Liver (tissue), 10 donors: ENCODE measurements at places on chromosomes 7 and 10. TPM values are rescaled to one million over a fixed set of nuclear protein-coding genes. Genes with fewer than 3 reads are reported as not detected.

GRCh38 chr7:92057375-92057774 lies 76.9 kb downstream of the CYP51A1 start:
- DNase-seq: no peak
- no peak overlapping the region for H3K27ac ChIP-seq
- H3K27me3 ChIP-seq: no peaks in the 10 kb centered on the region
- H3K4me3 ChIP-seq: no peak overlapping the region
- H3K36me3 ChIP-seq: peaks cover 4% of the 10 kb centered on the region

DNA sequence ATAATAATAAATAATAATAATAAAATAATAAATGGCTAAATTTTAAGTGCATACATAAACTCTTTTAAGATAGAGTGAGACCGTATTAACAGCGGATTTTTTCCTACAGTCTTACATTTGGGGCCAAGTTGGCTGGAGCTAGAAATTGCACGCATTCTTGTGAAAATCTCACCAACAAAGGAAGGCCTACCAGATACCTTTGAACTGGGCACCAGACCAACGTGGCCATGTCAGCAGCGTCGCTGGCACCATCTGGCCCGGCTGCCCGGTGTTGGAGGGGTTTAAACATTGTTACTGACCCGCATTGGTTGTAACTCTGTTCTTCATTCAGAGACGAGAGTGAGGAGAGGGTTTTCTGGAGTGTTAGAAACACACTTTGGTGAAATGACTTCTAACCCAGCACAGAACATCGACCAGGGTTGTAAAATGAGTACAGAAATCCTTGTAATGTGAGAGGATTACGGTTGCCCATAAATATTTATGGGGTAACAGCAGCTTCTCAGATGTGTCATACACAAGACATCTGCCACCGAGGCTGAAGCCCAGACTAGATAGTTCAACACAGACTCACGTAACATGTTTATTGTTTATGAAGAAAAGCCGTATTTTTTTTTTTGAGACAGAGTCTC lies 34.6 kb upstream of the UNCX start:
- no peaks in the 10 kb centered on the region for H3K27me3 ChIP-seq
- no peaks in the 10 kb centered on the region for H3K36me3 ChIP-seq
- DNase-seq: no peak
- no peaks in the 10 kb centered on the region for H3K4me1 ChIP-seq
- no peak overlapping the region for H3K4me3 ChIP-seq

DNA sequence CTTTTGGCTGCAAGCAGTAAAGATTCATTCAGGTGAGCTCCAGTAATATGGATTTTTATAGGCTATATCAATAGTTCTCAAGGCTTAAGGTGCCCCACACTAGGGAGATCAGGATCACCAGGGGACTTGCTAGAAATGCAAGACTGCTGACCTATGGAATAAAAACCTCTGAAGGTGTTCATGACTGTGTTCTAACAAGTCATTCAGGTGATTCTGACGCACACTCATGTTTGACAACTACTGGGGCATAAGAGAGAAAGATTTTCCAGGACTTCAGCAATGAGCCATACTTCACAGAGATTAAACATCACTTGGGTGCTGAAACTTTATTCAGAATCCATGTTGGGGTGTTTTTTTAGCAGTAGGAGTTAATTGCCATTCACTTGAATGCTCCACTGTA lies 4.8 kb upstream of the TAS2R38 start:
- no peaks in the 10 kb centered on the region for H3K4me1 ChIP-seq
- no peak overlapping the region for H3K27ac ChIP-seq
- no peak for DNase-seq

DNA sequence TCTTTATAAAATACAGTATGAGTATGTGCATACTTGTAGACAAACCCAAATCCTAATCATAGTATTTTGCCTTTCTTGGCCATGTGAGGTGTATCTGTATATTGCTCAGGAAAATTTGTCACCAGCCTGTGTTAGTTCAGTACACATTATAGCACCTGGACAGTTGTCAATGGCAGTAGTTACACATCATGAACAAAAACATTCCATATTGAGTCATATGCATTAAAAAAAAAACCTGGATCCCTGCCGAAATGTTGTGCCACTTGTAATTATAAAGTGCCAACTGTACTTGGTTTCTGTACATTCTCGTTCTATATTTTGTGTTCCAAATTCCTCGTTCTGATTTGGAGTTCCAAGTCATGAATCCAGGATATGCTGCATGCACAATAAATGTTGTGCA lies 410.4 kb downstream of the INHBA start:
- H3K36me3 ChIP-seq: no peaks in the 10 kb centered on the region
- H3K4me3 ChIP-seq: no peak overlapping the region
- peaks cover 20% of the 10 kb centered on the region for H3K4me1 ChIP-seq
- no peak overlapping the region for H3K27ac ChIP-seq
- no peaks in the 10 kb centered on the region for H3K27me3 ChIP-seq
- no peak for DNase-seq

- no peaks in the 10 kb centered on the region for H3K4me1 ChIP-seq
- DNase-seq: no peak
- no peaks in the 10 kb centered on the region for H3K36me3 ChIP-seq
- no peaks in the 10 kb centered on the region for H3K27me3 ChIP-seq
Measured at GRCh38 chr7:22662036-22662435, 65.0 kb upstream of the IL6 start.

DNA sequence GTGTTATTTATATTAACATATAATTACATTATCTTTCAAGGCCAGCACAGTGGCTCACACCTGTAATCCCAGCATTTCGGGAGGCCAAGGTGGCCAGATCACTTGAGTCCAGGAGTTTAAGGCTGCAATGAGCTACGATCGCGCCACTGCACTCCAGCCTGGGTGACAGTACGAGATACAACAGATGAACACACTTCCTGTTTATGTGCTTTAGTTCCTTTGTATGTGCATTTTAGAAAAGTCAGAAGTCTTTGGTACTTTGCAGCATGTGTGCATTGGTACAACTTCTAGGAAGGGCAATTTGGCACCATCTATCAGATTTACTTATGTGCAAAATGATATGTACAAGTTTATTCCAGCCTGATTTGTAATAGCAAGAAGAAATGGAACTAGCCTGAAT lies 13.3 kb downstream of the SLC35G1 start:
- no peak for DNase-seq
- no peaks in the 10 kb centered on the region for H3K4me1 ChIP-seq
- H3K4me3 ChIP-seq: no peak overlapping the region

DNA sequence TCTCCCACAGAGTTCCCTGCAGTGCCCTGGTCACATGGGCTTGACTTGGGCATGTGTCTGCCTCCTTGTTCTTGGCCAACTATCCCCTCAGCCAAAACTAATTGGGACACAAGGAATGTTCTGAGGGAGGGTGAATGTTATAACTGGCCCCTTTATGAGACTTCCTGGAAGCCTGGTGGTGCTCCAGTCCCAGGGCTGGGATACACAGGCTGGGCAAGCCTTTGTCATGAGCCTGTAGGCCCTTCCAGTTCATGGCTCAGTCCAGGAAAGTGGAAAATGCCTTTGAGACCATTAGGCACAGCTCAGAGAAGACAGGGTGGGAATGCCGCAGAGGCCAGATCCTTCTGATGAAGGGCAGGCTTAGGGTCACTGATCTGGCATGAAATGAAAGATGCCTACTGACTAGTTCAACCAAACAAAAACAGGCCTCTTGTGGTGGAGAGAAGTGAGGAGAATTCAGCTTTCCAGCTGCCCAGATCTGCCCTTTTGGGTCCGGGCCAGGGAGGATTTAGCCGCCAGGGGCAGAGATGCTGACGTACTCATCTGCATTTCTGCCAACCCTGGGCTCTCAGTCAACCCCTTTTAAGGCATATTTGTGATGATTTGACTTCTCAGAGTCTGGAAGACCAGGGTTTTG lies 961.5 kb downstream of the KCNMA1 start:
- H3K27ac ChIP-seq: no peak overlapping the region
- no peaks in the 10 kb centered on the region for H3K27me3 ChIP-seq
- no peaks in the 10 kb centered on the region for H3K36me3 ChIP-seq

GRCh38 chr7:25091779-25092178 lies 33.3 kb downstream of the CYCS start:
- DNase-seq: no peak
- H3K36me3 ChIP-seq: no peaks in the 10 kb centered on the region
- no peak overlapping the region for H3K4me3 ChIP-seq
- no peak overlapping the region for H3K27ac ChIP-seq

DNA sequence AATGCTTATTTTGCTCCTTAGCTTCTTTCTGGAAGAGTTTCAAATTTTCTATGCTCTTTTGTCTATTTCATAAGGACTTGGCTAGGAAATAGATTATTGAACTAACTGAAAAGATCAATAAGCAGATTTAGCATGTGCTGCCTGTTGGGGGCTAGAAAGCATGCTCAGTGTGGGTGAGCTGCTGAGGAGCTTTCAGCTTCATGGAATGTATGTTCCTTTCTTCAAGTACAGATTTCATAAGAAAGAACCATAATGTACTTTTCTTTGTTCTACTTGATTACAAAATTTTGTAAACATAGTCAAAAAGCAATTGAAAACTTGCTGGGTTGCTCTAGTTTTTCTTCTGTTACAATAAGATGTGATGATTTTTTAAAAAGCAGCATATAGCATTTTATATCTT lies 73.8 kb downstream of the TAF3 start:
- no peak overlapping the region for H3K27ac ChIP-seq
- no peaks in the 10 kb centered on the region for H3K36me3 ChIP-seq
- peaks cover 1% of the 10 kb centered on the region for H3K4me1 ChIP-seq
- no peak for DNase-seq

DNA sequence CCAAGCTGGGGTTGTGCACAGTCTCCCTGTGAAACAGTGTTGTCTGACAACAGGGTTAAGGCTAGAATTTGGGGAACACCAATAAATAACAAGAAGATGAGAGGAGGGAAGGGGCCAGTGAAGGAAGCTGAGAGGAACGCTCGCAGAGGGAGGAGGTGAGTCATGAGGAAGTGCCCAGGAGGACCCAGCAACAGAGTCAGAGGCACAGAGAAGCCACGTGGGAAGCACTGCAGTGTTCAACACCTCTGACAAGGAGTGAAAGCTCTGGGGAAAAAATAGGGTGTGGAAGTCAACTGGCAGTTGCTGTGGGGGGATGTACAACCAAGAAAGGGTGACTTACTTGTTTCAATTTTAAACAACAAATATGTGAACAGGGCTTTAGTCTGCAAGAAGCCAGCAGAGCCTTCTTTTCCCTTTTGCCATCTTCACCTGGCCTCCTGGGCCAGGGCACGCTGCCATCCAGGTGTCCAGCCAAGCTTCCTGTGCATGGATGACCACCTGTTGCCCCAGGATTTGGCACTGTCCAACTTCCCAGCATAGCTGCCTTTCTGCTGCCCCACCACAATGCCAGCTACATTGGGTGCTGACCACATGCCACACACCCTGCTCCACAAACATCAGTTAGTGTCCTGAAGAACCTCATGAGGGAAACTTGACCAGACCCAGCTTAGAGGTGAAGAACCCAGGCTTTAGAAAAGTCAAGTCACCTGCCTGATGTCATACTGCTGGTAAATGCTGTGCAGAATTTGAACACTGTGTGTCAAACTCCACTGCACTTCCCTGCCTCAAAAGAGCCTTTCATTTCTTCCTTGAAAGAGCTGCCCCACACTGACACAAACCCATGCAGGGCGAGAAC lies 69.6 kb downstream of the ATXN7L1 start:
- H3K27me3 ChIP-seq: no peaks in the 10 kb centered on the region
- no peak overlapping the region for H3K4me3 ChIP-seq
- no peak overlapping the region for H3K27ac ChIP-seq
- no peaks in the 10 kb centered on the region for H3K36me3 ChIP-seq
- no peak for DNase-seq

- no peak overlapping the region for H3K4me3 ChIP-seq
- H3K27ac ChIP-seq: no peak overlapping the region
- no peaks in the 10 kb centered on the region for H3K36me3 ChIP-seq
- H3K27me3 ChIP-seq: no peaks in the 10 kb centered on the region
- no peaks in the 10 kb centered on the region for H3K4me1 ChIP-seq
Measured at GRCh38 chr10:24097751-24098207, 111.2 kb upstream of the KIAA1217 start.

- no peaks in the 10 kb centered on the region for H3K4me1 ChIP-seq
- no peak for DNase-seq
- no peaks in the 10 kb centered on the region for H3K36me3 ChIP-seq
- H3K4me3 ChIP-seq: no peak overlapping the region
- no peaks in the 10 kb centered on the region for H3K27me3 ChIP-seq
- no peak overlapping the region for H3K27ac ChIP-seq
Measured at GRCh38 chr7:150927956-150928344, 50.2 kb downstream of the KCNH2 start.

DNA sequence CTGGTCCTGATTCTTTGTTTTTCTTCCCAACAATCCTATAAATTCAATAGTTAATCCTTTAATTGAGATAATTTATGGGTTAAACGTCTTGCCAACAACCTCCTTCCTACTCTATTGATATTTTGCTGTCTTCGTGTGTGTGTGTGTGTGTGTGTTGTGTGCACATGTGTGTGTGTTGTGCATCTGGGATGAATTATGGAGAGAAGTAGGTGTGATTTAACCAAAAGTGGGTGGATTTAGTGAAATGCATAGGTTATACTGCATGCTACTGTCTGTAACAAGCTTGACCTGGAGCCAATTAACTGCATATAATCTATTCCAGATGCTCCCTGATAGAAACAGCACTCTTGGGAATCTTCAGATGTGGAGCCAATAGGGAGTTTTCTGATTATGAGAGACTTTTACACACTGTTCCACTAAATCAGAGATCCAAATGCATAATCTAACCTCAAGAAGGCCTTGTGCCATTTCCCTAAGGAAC lies 61.2 kb downstream of the SEMA3D start:
- no peaks in the 10 kb centered on the region for H3K27me3 ChIP-seq
- no peak overlapping the region for H3K27ac ChIP-seq
- no peak overlapping the region for H3K4me3 ChIP-seq
- H3K36me3 ChIP-seq: no peaks in the 10 kb centered on the region
- DNase-seq: no peak

DNA sequence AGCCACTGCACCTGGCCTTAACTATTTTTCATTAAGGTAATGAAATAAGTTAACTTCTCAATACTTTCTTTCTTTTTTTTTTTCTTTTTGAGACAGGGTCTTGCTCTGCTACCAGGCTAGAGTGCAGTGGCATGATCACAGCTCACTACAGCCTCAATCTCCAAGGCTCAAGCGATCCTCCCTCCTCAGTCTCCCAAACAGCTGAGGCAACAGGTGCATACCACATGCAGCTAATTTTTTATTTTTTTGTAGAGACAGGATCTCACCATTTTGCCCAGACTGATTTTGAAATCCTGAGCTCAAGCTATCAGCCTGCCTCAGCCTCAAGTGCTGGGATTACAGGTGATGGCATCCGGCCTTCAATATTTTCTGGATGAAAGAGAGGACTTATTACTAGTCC lies 21.0 kb downstream of the KMT2C start:
- no peak overlapping the region for H3K4me3 ChIP-seq
- H3K27me3 ChIP-seq: no peaks in the 10 kb centered on the region
- no peaks in the 10 kb centered on the region for H3K36me3 ChIP-seq
- no peak for DNase-seq

DNA sequence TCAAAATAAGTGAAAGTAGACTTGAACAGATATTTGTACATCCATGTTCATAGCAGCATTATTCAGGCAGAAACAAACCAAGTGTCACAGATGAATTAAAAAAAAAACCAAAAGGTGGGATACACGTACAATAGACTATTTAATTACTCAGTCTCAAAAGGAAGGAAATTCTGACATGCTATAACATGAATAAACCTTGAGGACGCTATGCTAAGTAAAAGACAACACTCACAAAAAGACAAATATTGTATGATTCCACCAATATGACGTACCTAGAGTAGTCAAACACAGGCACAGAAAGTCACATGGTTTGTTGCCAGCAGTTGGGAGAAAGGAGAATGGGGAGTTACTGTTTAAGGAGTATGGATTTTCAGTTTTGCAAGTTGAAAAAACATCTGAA lies 18.0 kb upstream of the CFAP70 start:
- H3K4me1 ChIP-seq: no peaks in the 10 kb centered on the region
- no peak for DNase-seq
- H3K27ac ChIP-seq: no peak overlapping the region
- H3K36me3 ChIP-seq: peaks cover 69% of the 10 kb centered on the region
- H3K27me3 ChIP-seq: no peaks in the 10 kb centered on the region

The KLF14 gene
- total RNA-seq: 0.05 TPM

The PON1 gene
- 54.8 TPM for total RNA-seq

The COL13A1 gene
- 0.17 TPM for total RNA-seq

The HTR5A gene
- not detected for total RNA-seq
